ENCODE measurements at places on chromosomes 3 and 15. TPM values are rescaled to one million over a fixed set of nuclear protein-coding genes. Genes with fewer than 3 reads are reported as not detected.

CSPG5 gene
- 0.22 TPM for total RNA-seq

HPS3 gene
- 8.3 TPM for total RNA-seq

GRK7 gene
- total RNA-seq = not detected

AMT gene
- total RNA-seq = 11.5 TPM

BNC1 gene
- 0.06 TPM for total RNA-seq

TERC gene
- total RNA-seq = 11.1 TPM

KBTBD13 gene
- total RNA-seq = not detected

LTF gene
- total RNA-seq = 15.9 TPM

AQP9 gene
- total RNA-seq = 2.5 TPM

MORC1 gene
- not detected for total RNA-seq

GMNC gene
- total RNA-seq = 0.18 TPM

GADL1 gene
- total RNA-seq = not detected

GOLGA8Q gene
- total RNA-seq = 0.51 TPM

CLDN16 gene
- 0.25 TPM for total RNA-seq

GOLGA8T gene
- total RNA-seq = 0.95 TPM

RNF123 gene
- total RNA-seq = 14.9 TPM

DRD3 gene
- total RNA-seq = not detected

ROBO2 gene
- total RNA-seq = 1.7 TPM

NEK11 gene
- total RNA-seq = 3.7 TPM

MYH15 gene
- not detected for total RNA-seq

TGM4 gene
- total RNA-seq = not detected

CHRNA3 gene
- 0.25 TPM for total RNA-seq

PROS1 gene
- total RNA-seq = 2.8 TPM

CEMIP gene
- 0.23 TPM for total RNA-seq

SOX14 gene
- total RNA-seq = not detected

TRAIP gene
- 0.79 TPM for total RNA-seq

CDHR4 gene
- total RNA-seq = not detected

TIPARP gene
- total RNA-seq = 15.0 TPM

B4GALT4 gene
- total RNA-seq = 9.1 TPM

TMEM212 gene
- total RNA-seq = not detected

C3orf62 gene
- 1.4 TPM for total RNA-seq

NTRK3 gene
- 0.47 TPM for total RNA-seq

ISY1 gene
- 14.2 TPM for total RNA-seq

Data from pancreas (tissue), 10 donors.